ENCODE measurements at places on chromosomes 2 and 18. TPM values are rescaled to one million over a fixed set of nuclear protein-coding genes. Genes with fewer than 3 reads are reported as not detected.

SIX3 gene
- total RNA-seq = not detected

DNA sequence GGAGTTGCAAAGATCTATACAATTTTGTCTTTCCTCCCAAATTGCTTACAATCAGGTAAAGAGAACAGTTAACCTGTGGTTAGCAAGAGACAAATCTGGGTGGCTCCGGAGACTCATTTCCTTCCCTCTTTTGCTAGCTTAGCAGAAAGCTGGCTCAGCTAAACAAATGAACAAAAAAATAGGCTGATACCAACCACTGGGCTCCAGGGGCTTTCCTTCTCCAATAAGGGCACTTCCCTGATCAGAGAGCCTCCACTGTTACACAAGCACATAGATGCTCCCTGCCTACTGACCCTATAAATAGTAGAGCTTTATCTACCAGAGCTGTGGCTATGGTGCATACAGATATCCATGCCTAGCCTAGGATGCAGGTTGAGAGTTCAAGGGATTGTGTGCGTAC, 90.1 kb upstream of the ARL5A start:
- no peak for DNase-seq

DNA sequence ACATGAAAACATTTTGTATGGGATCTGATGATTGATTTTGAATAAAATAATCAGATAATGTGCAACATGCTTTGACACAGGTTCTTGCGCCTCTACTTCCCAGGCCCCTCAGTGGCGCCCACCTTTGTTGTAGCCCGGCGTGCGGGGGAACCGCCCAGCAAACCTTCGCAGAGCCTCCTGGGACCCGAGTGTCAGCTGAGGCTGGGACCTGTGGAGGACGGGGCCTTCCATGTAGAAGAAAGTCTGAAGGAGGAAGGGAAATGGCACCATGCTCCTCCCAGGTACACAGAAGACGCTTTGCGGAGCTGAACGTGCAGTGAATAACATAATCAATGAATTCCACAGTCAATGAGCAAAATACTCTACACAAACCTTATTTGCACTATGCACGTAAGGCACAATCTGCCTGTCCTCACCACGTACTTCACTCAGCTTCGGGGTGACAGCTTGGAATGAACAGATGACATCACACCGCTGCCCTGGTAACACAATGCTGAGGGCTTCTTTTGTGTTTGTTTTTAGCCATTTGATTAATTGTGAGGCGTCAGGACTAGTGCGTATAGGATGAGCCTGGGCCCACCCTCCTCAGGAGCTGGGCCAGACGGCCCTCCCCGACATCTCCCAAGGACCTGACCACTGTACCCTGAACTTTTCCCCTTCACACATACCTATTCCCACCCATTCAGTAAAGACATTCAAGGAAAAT, 78.1 kb downstream of the TWIST2 start:
- DNase-seq = no peak

DNA sequence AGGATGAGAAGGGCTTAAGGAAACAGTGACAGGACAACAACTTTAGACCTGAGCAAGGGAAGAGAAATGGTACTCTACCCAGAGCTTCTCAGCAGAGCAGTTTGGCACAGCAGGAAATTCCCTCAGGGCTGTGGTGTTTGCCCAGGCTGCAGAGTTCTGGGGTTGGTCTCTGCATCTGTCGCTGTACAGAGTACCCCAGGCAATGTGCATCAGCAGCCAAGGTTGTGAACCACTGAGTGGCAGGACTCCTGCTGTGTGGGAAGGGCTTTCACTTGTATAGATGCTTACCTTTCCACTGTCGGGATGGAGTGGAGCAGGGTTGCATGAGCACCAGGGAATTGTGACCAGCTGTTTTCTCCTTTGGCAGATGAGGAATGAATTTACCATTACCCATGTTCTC, 21.2 kb downstream of the STAMBP start:
- no peak for DNase-seq

GRCh38 chr2:64414736-64415435, 39.1 kb upstream of the LGALSL start:
- no peak for DNase-seq

All from HT-29 (cell line).